B cell (primary cell): ENCODE measurements at places on chromosomes 12 and 14.

- no peak for DNase-seq
Observed at GRCh38 chr14:103880348-103881267, 33.2 kb upstream of the PPP1R13B start.

DNA sequence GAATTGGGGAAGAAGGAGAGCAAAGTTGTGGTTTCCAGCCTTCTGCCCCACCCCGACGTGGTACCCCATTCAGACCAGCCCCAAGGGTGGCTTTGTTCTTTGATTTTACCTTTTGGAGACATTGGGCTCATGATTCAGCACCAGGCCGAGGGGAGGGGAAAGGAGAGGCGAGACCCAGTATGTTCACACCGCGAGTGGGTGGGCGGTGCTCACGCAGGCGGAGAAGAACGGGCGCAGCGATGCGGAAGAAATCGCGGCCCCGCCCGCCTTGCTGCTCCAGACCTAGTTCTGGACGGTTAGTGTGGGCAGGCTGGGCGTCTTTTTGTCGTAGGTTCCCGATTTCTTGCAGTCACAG lies 963 bp downstream of the ATL1 start:
- DNase-seq, result peak; percentile 37

GRCh38 chr12:116006141-116006540 lies 271.4 kb downstream of the MED13L start:
- no peak for DNase-seq

DNA sequence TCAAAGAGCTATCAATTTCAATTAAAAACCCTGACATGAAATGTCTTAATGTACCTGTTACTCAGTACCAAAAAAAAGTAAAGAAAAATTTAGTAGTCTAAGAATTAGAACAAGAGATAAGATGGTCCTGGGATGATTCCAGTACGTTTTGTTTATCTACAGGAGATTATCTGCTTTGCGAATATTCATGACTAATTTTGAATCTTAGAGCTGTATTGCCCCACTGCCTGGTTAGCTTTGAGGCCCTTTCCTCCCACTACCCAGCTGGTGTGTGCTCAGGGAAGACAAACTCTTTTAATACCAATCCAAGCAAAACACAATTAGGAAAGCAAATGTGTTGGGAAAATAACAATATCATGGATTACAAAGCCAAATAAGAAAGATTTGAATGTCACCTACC lies 263.5 kb downstream of the FOXG1 start:
- DNase-seq, result no peak

DNA sequence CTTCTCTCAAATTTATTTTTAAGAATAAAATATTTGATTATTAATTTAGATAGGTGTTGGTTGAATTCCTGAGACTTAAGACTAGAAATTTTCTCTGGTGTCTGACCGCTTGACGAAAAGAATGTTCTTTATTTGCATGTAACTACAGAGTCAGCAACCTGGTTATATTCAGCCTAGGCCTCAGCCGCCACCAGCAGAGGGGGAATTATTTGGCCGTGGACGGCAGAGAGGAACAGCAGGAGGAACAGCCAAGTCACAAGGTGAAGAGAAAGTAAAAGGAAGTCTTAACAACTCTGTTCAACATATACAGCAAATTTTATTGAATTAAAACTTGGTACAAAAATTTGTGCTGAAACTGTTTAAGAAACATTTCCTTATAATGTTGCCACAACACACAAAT lies 5.2 kb downstream of the PIWIL1 start:
- DNase-seq, result no peak

DNA sequence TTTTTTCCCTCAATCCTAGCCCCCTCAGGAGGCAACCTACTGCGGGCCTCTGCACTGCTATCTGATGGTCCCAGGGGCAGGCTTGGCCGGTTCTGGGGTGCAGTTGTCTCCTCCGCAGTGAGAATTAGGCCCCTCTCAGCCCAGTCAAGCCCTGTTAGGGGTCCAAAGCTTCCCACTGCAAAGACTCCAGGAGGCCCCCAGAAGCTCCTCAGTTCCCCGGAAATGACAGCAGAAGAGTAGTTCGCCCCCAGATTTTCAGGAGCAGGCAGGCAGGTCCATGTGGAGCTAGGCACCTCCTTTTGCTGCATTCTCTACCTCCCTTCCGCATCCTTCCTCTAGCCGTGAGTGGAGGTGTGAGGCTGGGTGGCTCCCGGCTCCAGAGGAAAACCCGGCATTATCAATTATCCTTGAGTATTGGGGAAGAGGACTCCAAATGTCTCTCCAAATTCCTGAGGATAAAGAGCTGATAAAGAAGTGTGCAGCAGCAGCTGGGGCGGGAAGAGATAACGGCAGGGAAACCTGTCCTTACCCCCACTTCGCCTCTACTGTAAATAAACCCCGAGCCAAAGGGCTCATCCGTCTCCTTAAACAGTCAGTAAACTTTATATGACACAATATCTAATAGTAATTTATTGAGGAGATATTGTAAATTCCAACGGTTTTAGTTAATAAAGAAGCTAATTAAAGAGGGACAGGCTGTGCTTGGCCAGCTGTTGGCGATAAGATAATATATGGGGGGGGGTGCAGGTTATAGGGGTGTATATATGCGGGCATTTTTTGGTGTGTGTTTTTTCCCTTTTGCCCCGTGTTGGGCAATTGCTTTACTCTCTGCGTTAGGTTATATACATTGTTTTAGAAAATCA lies 641 bp upstream of the HOXC12 start:
- DNase-seq, result peak; percentile 30

- DNase-seq, result no peak
Observed at GRCh38 chr12:43208221-43208620, 343.8 kb downstream of the ADAMTS20 start.

GRCh38 chr14:101502761-101503392 lies 58.4 kb upstream of the DIO3 start:
- no peak for DNase-seq

DNA sequence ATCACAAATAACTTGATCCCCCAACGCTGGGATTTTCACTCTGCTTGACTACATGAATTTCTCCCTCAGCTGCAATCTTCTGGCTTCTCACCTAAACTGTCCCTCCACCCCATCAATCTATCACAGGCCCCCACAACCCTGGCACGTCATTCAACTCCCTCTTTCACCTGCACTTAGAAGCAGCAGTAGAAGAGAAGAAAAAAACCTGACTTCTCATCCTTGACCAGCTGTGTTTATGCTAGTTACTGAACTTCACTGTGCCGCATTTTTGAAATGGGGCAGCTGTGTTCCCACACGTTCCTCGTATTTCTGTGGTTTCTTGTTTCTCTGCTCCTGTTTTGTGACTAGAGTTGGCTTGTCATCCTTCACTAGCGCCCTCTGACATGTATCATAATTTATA lies 35.0 kb downstream of the ITPR2 start:
- DNase-seq, result peak; percentile 36

GRCh38 chr14:51852541-51852940 lies 7.9 kb upstream of the GNG2 start:
- no peak for DNase-seq

- DNase-seq, result no peak
Observed at GRCh38 chr12:117486840-117487659, 125.6 kb upstream of the NOS1 start.

GRCh38 chr14:97180304-97181200 lies 383.4 kb downstream of the VRK1 start:
- DNase-seq, result no peak

DNA sequence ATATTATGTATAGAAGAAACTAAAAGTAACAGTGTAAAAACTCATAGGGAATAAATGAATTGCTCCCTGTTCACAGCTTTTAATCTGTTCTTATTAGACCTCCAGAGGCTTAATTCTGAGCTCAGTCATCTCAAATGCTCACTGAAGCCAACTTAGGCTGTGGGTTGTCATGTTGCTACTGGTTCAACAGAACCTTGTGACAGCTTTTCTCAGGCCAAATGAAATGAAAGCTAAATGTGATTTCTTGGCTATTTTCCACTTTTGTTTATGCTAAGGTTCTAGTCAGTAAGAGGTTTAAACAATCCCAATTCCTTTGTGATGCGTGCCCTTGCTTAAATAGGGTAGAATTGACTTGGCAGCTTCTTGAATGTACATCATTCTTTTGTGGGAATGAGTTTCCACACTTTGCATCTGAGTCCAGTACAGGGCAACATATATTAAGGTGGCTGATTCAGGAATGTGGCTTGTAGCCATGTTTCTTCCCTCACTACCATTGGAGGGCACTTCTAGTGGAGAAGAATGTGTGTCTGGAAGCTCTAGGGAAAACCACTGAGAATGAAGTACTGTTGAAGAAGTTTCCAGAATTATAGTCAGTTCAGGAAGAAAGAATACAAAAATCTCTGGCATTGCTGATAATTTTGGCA lies 156.4 kb downstream of the NEDD1 start:
- DNase-seq, result no peak
